ENCODE measurements at places on chromosomes 3 and 15.

GRCh38 chr15:40313531-40314398 is 6.0 kb upstream of the PLCB2 start:
- DNase-seq: peak; percentile 79

DNA sequence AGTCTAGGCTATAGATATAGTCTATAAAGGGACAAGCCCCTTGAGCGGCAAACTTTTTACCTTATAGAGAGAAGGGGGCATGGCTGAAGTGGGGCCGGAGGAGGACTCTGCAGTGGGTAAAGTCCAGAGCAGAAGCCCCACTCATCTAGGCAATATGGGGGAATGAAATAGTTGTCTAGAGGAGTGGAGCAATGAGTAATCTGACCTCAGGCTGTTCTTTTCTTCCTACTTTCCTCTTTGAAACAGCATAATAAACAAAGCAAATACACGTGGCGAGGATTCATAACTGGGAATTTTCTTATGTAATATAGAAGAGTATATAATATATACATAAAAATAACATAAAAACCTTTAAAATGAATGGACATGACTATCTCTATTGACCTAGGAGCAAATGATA is 546.4 kb upstream of the ZNF385D start:
- no peak for DNase-seq

DNA sequence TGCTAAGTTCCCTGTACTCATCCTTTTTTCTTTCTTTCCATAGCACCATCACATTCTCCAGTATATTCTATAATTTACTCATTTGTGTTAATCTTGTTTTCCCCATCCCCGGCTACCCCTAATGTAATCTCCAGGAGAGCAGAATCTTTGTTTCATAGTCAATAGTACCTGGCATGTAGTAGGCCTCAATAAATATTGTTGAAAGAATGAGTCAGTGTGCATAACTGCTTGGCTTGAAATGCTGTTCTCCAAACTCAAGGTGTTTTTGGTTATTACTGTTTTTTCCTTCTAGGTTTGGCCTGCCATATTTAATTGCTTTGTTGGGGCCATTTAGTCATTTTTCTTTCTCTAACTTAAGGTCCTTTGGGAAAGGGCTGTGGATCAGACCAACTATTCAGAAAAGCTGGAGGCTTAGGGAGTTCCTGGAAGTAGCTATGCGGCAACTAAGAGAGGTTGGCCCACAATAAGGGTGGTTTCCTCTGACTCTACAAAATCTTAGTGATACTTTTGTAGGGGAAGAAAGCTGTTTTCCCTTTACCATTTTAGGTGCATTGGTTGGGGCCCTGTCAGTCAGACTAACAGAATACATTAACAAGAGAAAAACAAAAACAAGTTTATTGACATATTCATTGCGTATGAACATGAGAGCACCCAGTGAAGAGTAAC is 28.4 kb downstream of the KAT2B start:
- no peak for DNase-seq

GRCh38 chr3:37768107-37768809 is 93.4 kb upstream of the CTDSPL start:
- no peak for DNase-seq

DNA sequence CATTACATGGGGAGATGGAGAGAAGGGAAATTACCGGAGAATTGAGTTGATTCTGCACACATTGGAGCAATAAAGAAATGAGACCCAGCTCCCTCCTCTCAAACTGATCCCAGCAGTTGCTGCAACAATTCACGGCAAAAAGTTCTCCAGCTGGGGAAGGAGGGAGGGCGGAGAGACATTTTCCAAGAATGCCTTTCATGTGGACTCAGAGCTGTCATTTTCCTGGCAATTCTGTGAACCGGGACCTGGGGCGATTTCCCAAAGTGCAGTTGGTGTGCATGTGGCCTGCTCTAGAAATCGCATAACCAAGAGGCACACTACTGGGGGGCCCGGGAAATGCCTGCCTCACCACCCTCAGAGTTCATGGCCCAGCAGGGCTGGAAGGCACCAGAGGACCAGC is 48.7 kb upstream of the IREB2 start:
- no peak for DNase-seq

GRCh38 chr3:150329408-150329807 is 78.7 kb upstream of the TSC22D2 start:
- no peak for DNase-seq

- no peak for DNase-seq
Observed at GRCh38 chr3:133196527-133196926, 158.3 kb downstream of the TMEM108 start.

DNA sequence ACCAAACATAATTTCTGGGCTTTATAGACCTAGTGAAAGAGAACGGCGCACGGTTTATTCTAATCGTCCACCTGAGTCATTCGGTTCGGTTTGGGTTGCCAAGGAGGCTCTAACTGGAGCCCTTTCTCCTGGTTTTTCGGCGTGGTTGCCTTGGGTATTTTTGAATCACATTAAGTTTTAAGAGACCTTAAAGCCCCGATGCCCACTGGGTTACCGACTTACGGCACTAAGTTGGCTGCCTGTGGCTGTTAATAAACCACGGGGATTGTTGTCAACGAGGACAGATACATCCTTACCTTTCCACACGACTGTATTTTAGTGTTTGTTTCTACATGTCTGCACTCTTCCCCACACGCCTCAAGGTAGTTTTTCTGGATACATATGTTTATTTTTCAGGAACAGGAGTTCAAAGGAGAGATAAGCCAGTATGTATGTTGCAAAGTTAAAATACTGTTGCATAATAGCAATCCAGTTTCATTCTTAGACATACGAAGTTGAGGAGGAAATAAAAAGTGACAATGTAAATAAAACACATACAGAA is 1.2 kb upstream of the ANP32A start:
- DNase-seq: no peak

DNA sequence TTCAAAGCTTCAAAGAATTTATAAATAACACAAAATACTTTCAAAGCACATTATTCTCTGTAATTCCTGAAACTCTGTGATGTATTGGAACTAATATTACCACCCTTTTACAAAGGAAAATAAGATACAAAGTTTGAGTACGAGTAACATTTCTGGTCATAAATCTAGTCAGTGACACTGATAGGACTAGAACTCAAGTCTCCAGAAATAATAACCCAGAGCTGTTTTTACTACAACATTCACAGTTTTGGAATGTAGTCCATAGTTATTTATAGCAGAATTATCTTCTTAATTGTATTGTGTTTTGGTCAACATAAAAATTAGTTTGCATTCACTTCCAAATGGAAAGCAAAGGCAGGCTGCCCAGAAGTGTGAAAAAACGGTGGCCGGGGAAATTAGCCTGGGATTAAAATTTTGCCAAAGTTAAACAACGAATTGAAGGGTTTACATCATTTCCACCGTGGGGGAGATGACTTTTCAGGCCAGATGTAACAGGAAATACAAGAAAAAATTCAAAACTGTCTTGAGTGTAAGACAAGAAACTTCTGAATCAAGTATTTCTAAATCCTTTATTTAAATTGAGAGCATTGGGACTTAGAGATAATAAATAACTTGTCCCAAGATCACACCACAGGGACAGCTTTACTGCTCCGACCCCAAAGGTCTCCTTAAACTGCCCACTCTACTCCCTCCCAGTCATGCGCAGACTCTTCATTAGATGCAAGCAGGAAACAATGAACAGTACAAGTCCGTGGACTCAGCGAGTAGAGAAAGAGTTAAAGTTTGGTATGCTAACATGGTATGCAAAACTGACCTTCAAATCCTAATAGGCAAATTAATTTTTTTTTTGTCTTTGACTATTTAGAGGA is 74.3 kb upstream of the VGLL4 start:
- DNase-seq: no peak

GRCh38 chr3:189353318-189353965 is 181.7 kb downstream of the TPRG1 start:
- DNase-seq: no peak

DNA sequence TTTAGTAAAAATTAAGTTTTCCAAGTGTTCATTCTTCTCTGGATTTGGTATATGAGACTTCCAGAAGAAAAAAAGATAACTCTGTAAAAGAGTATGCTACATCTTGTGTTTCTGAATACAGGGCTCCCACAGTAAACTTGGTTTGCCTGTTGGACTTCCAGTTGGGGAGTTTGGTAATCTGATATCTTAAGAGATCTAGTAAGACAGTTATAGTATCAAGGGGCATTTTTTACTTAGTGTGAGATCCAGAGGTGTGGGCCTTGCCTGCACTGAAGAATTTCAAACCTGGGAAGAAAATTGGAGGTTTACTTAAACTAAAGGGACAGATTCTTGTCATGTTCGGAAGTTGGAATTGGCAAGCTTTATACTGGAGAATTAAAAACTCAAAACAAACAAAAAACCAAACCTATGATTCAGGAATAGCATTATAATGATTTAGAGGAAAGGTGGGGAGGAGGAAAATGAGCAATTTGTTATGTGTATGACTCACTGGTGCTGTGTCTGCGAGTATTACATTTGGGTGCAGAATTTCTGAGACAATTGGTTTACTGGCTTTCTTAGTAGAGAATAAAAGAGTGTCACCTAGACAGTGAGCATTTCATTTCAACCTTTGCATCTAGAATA is 58.9 kb upstream of the ULK4 start:
- no peak for DNase-seq

DNA sequence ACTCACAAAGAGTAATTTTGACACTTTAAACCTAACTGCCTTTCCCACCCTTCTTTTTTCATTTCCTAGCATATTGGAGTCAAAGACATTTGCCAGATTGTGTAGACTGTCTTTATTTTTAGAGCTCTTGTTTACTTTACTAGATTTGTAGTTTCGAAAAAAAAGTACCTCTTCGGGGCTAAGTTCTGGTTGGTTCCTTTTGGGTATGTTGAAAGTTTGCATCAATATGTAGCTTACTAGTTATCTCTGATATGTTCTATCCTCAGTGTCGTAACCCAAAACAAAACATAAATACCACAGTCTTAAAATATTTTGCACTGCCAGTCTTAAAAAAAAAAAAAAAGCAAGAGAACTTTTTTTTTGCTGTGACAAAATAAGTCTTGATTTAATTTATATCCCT is 52.2 kb downstream of the REC114 start:
- no peak for DNase-seq

DNA sequence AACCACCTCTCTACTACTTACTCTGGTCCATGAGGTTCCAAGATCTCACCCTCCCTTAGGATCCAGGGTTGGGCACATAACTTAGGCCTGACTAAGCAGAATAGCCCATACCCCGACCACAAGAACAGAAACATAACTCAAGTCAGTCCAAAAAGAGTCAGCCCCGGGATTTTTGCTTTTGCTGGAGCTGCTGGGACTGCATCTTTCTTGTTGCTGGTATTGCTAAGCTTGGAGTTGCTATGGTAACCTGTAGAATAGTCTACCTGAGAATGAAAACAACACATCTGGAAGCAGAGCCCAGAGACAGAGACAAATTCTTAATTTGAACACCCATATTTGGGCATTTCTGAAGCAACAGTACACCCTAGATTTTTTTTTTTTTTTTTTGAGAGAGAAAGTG is 6.5 kb downstream of the RUBCN start:
- no peak for DNase-seq

- no peak for DNase-seq
Observed at GRCh38 chr3:115325539-115325938, 178.5 kb upstream of the ZBTB20 start.

- no peak for DNase-seq
Observed at GRCh38 chr3:32495085-32495484, 7.6 kb downstream of the CMTM6 start.

DNA sequence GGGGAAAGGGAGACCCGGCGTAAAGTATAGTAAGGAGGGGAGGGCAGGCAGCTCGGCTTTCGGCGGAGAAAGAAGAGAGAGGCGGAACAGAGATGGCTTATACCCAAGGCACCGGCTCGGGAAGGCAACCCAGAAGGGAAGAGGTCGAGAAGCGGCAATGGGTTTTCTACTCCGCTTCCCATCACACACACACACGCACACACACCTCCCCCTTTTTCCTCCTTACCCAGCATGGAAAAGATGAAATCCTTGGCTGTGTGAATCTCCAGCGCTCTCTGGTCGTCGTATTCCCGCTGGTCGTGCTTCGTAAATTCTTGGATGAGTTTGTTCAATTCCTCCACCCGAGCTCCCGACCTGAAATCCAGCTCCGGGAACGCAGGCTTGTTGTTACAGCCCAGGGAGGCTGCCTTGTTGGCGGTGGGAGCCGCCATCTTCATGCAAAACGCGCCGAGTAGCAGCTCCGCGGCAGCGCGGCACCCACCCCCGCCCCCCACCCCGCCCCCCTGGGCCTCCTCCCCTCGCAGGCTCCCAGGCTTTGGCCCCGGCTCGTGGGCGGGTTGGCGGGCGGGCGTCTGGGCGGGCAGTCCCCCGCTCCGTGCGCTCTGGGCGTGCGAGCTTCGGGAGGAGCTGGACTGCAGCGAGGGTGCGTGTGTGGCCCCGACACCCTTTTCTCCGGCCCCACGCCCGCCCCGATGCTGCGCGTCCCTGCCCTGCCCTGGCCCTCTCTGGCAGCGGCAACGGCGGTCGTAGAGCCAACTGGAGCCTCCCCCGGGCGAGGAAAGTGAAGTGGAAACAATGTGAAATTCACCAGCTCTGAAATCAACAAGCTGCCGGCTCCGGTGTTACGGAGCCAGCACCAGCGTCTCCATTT is at the start of gene MB21D2:
Gene MB21D2 (minus strand): TSS at position 453 of the 871 bp plus-strand sequence. CDS start 16 bp downstream, at position 437.
- DNase-seq: peak; percentile 49

GRCh38 chr3:25133588-25133987 is 294.5 kb upstream of the RARB start:
- DNase-seq: no peak

- no peak for DNase-seq
Observed at GRCh38 chr3:77053795-77054194, 13.9 kb downstream of the ROBO2 start.

- DNase-seq: no peak
Observed at GRCh38 chr15:95825208-95825607, 505.3 kb upstream of the NR2F2 start.

- DNase-seq: no peak
Observed at GRCh38 chr3:12948891-12949711, 107.7 kb upstream of the RPL32 start.

- DNase-seq: no peak
Observed at GRCh38 chr3:124491098-124491497, 239.2 kb upstream of the UMPS start.

- DNase-seq: no peak
Observed at GRCh38 chr3:185270262-185270955, 16.6 kb upstream of the EHHADH start.

DNA sequence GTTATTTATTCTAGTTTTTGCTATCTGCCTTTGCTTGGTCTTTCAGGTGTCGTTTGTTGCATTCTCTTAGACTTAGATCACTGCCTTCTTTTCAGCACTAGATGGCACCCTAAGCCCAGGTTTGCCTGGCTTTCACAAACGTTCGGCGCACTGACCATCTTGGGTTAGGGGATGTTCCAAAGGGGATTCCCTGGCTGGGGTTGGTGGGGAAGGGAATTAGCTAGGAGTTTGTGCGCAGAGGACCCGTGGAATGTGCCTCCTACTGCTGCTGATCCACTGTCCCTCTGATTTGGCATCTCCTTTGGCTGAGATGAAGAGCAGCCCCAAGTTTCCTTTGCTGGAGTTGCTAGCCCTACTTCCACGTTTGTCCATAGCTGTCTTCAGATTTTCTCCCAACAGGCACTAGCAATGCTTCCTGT is 33.9 kb downstream of the PFN2 start:
- DNase-seq: peak; percentile 75

GRCh38 chr3:13132731-13133410 is 59.6 kb upstream of the IQSEC1 start:
- no peak for DNase-seq

Measured in SHP77 (cell line).